Activated CD8-positive, alpha-beta memory T cell treated with anti-CD3 and anti-CD28 coated beads for 4 hours (primary cell): ENCODE measurements at places on chromosomes 3 and 15.

- no peak for DNase-seq
Measured at GRCh38 chr3:168186293-168186983, 90.7 kb upstream of the GOLIM4 start.

DNA sequence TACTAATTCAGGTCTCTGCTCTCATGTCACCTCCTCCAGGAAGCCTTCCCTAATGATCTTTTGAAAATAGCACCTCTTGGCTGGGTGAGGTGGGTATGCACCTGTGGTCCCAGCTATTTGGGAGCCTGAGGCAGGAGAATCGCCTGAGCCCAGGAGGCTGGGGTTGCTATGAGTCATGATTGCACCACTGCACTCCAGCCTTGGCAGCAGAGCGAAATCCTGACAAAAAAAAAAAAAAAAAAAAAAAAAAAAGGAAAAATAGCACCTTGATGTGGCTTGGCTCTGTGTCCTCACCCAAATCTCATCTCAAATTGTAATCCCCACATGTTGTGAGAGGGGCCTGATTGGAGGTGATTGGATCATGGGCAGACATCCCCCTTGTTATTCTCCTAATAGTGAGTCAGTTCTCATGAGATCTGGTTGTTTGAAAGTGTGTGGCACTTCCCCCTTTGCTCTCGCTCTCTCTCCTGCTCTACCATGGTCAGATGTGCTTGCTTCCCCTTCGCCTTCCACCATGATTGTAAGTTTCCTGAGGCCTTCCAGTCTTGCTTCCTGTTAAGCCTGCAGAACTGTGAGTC is 11.2 kb upstream of the RNU6-1 start:
- DNase-seq: no peak

DNA sequence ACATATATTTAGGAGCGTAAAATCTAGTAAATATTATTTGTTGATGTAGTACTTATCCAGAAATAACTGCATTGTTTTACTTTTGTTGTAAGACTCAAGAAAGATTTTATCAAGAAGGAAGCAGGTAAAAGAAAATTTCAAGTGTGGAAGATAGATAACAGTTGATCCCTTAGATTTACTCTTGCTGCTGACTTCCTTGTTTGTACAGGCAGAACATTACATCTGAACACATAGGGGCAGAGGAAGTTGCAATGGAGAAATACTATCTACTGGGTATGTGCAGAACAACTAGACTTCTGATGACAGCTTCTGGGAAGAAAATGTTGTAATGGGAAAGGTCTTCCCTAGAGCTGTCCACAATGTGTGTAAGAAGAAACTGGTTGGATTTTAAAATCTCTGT is 350.6 kb downstream of the NLGN1 start:
- no peak for DNase-seq

- DNase-seq: no peak
Measured at GRCh38 chr3:180288816-180289215, 252.1 kb upstream of the PEX5L start.

DNA sequence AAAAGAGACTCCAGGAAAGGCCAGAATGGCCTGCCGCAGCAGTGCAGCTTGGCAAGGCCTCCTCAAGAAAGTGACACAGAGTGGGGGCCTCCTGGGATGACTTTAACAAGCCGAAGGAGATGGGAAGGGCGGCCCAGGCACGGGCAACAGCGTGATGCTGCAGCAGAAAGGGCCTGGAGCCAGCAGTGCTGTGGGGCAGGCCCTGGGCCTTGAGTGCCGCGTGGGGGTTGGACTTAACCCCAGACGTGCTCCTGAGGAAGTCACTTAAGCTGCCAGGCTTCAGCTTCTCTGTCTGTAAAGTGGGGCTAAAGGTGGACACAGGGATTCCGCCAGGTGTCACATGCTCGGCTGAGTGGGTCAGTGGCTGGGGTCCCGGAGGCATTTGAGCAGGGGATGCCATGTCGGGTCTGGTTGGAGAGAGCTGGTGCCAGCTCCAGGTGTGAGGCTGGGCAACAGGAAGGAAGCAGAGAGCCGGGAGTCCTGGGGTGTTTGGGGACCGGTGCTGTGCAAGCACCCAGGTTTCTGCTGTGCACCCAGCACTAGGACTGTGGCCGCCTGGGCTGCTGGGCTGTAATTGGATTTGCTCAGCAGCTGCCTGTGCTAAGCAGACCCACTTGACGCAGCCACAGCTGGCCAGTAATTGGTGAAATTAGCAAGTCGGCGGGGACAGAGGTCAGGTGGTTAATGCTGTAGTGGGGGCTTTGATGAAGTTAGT is 7.8 kb downstream of the DNAJB8 start:
- no peak for DNase-seq

GRCh38 chr15:38201714-38202113 is 50.9 kb upstream of the SPRED1 start:
- no peak for DNase-seq

DNA sequence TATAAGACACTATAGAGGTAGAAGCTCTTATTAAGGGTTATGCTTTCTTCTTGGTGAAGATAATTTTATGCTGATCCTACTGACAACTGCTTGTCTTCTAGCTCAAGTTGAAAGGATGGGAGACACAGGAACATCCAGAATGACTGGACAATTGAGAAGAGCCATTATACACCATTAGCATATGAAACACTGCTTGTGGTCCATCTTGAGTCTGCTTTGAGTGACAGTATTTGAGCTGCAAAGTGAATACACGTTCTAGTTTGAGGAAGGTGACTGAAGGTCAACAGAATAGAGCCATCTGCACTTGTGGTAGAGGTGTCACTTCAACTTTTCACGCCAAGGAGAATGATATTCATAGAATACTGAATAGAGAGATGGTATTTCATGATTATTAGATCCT is 315.4 kb downstream of the MCTP2 start:
- no peak for DNase-seq

DNA sequence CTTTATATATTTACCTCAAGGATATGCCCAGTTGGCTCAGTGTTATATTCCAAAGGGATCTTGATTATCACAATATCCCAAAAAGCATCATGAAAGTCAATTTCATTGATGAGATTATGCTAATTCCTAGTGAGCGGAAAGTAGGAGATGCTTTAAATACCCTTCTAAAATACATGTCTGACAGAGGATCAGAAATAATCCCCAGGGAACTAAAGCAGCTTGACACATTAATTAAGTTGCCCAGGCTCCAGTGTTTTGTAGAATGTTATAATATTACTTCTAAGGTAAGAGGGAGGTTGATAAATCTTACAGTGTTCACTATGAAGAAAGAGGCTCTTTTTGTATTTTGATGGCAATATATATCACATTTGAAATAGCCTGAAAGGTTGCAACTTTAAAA is 767.5 kb upstream of the ROBO1 start:
- no peak for DNase-seq
